Brain pericyte (primary cell): ENCODE measurements at places on chromosomes 3 and 15.

- no peak for DNase-seq
Observed at GRCh38 chr15:57596978-57597377, 5.3 kb downstream of the MYZAP start.

DNA sequence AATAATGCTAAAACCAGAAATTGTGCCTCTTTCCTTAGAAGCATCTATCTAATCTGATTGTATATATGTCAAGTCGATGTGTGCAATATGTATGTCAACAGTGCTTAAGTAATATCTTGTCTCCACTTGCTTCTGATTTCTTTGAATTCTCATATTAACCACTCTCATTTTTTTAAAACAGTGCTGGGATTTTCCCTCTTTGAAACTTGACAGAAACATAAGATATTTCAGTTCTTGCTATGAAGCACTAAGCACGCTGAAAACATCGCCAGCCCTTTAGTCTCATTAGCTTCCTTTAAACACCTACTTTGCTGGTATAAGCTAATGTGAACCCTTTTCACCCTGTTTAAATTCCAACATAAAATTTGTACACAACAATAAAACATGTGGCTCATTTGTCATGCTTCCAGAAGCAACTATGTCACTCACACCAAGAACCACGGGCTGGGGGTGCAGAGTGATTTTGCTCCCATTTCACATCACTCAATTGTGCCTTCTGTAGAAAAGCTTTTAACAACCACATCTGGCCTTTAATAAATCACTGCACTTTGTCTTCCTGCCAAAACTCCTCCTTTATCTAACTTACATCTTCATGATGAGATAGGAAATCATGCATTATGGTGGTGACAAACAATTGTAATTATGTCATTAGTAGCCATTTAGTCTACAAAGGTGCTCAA lies 185.2 kb downstream of the FOXP1 start:
- no peak for DNase-seq

GRCh38 chr3:187896646-187897045 lies 151.4 kb upstream of the BCL6 start:
- no peak for DNase-seq

DNA sequence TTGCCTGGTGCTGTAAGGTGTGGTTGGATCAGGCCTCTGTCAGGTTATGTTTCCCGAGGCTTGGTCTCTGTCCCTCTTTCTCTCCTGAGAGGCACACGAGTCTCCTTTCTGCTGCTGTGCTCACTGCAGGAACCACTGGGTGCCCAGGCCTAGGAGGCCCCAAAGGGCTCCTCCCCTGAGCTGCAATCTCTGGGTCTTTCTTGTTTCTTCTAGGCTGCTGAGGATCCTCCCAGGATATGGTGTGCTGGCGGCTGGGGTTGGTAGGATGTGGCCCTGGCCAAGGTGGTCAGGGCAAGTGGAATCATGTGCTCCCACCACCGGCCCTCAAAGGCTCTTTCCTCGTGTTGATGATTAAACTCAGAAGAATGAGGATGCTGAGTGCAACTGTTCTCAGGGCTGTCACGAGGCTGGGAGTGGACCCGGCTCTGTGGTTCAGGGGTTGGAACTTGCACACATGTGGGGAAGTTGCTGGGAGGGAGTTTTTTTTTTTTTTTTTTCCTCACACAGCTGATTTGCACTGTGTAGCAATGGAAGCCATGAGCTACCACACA lies 43.6 kb upstream of the CTSH start:
- DNase-seq: peak; percentile 77

- no peak for DNase-seq
Observed at GRCh38 chr3:122623031-122623829, 45.8 kb downstream of the PARP15 start.

DNA sequence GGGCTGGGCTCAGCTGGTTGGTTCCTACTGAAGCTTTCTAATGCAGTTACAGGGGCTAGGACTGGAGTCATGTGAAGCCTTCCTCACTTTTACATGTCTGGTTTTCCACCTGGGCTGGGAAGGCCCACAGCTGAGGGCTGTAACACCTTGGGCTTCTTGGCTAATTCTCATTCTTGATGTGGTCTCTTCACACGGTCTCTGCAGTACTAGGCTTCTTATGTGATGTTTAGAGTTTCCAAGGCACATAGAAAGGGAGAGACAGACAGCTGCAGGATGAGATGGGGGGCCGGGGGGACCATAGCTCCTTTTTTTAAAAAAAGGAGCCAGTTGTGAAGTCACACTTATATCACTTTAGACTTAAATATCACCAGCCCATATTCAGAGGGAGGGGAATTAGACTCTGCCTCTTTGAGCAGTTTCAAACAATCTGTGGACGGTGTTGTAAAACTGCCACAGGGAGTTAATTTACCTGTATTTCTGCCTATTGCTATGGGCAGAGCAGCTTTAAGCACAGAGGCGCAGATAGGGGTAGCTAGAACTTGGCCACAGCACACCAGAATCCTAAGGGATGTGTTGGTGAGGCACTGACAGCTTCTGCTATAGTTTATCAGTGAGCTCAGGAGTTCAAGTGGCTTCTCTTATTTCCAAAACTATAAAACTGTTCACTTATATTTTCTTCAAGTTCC lies 46.7 kb downstream of the NKIRAS1 start:
- no peak for DNase-seq

- DNase-seq: no peak
Observed at GRCh38 chr15:91528801-91529200, 324.7 kb upstream of the SLCO3A1 start.

- no peak for DNase-seq
Observed at GRCh38 chr3:159635047-159635641, 353.5 kb upstream of the IL12A start.

DNA sequence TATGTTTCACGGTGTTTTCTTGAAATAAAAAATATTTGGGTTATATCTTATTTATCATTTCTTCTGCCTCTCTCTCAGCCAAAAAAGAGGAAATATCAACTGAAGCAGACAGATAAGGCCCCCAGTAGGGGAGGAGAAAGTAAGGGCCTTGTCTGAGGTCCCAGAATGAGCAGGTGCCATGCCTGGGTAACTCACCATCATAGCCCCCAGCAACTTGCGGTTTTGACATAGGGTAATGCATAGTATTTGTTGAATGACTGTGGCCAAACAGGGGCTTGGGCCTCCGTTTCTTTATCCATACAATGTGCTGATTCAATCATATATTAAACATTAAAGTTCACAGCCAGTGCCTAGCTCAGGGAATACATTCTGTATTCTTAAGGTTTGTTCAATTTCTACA lies 119.6 kb downstream of the ABI3BP start:
- DNase-seq: no peak
